Placental pericyte (primary cell): ENCODE measurements at places on chromosomes 13 and 19. TPM values are rescaled to one million over a fixed set of nuclear protein-coding genes. Genes with fewer than 3 reads are reported as not detected.

The LILRA1 gene
- total RNA-seq: not detected in 2 replicates

The CPT1C gene
- 4.4 and 11.7 TPM in 2 replicates for total RNA-seq

The ZNF793 gene
- 0.44 and 1.0 TPM in 2 replicates for total RNA-seq

The GPI gene
- 179 and 214 TPM in 2 replicates for total RNA-seq

The DLEU7 gene
- not detected in 2 replicates for total RNA-seq

The CYP2A6 gene
- total RNA-seq: not detected in 2 replicates

The ANKRD27 gene
- total RNA-seq: 33.3 and 39.5 TPM in 2 replicates

The SAMD1 gene
- total RNA-seq: 24.1 and 31.6 TPM in 2 replicates

The ZNF227 gene
- total RNA-seq: 14.0 and 17.5 TPM in 2 replicates

The GPR4 gene
- under 0.01 and 0.72 TPM in 2 replicates for total RNA-seq

The PSG6 gene
- total RNA-seq: not detected in 2 replicates

The SMIM7 gene
- 63.4 and 68.9 TPM in 2 replicates for total RNA-seq

The ARHGEF7 gene
- total RNA-seq: 23.6 and 36.9 TPM in 2 replicates

The ZNF491 gene
- total RNA-seq: 0.22 and 1.6 TPM in 2 replicates

The GJB2 gene
- 1.3 and 2.4 TPM in 2 replicates for total RNA-seq

The CADM4 gene
- total RNA-seq: 0.88 and 2.1 TPM in 2 replicates

The PRR20A gene
- not detected in 2 replicates for total RNA-seq

The NALCN gene
- 5.5 and 8.2 TPM in 2 replicates for total RNA-seq

The ACP7 gene
- not detected in 2 replicates for total RNA-seq

The FAAP24 gene
- total RNA-seq: 1.1 and 6.2 TPM in 2 replicates

The CGB1 gene
- not detected in 2 replicates for total RNA-seq

The TMC4 gene
- total RNA-seq: not detected in 2 replicates

The TMEM259 gene
- 119 and 132 TPM in 2 replicates for total RNA-seq

The MBOAT7 gene
- total RNA-seq: 64.3 and 77.5 TPM in 2 replicates

The CEACAM3 gene
- not detected in 2 replicates for total RNA-seq
